ENCODE measurements at places on chromosomes 11 and 22.

DNA sequence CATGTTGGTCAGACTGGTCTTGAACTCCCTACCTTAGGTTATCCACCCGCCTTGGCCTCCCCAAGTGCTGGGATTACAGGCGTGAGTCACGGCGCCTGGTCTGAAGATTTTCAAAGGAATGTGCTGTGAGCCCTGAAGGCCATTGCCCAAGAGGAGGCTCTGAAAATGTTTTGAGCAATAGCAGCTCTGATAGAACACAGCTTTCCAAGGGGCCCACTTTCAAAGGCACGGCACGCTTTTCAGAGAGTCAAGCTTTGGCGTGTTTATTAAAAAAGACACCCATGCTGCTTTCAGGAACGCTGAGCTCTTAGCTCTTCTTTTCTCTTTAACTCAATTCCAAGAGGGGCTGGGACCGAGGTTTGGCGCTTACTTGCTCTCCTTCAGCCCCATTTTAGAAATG is 73.8 kb upstream of the CDON start:
- DNase-seq = no peak

DNA sequence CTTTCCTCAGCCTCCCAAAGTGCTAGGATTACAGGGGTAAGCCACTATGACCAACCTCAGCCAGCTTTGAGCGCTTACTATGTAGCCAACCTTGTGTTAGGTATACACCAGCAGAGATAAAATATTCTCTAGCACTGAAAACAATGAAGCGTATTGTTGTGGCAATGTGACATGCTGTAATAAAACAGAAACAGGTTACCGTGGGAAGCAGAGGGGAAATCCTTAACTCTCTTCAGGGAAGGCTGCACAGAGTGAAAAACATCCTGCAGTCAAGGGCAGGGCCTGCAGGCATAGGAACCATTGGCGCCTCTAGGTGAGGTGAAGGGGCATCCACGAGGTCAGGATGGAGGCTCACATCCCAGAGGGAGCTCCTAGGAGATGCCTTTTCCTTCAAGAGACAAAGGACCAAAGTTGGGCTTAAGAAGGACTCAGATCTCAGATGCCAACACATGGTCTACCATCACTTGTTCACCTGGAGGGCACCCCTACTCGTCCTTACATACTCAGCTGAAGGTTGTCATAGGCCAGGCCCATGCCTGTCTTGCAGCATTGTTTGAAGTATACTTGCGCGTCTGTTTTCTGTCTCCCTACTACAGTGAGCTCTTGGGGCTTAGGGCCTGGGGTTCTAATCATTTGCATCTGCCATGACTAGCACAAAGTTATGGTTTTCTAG is 8.0 kb downstream of the POLD4 start:
- no peak for DNase-seq

DNA sequence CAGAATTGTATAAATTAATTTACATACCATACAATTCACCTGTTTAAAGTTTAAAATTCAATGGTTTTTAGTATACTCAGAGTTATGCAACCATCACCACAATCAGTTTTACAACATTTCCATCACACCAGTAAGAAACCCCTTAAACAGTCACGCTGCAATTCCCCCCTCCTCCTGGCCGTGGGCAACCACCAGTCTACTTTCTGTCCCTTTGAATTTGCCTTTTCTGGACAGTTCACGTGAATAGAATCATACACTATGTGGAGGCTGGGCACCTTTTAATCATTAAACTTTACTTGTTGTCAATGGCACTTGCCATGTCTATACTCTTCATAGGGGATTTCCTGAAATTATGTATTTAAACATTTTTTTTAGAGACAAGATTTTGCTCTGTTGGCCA is 20.1 kb upstream of the SWAP70 start:
- DNase-seq = no peak

- DNase-seq = no peak
Observed at GRCh38 chr22:19705181-19705934, 8.9 kb upstream of the SEPTIN5 start.

DNA sequence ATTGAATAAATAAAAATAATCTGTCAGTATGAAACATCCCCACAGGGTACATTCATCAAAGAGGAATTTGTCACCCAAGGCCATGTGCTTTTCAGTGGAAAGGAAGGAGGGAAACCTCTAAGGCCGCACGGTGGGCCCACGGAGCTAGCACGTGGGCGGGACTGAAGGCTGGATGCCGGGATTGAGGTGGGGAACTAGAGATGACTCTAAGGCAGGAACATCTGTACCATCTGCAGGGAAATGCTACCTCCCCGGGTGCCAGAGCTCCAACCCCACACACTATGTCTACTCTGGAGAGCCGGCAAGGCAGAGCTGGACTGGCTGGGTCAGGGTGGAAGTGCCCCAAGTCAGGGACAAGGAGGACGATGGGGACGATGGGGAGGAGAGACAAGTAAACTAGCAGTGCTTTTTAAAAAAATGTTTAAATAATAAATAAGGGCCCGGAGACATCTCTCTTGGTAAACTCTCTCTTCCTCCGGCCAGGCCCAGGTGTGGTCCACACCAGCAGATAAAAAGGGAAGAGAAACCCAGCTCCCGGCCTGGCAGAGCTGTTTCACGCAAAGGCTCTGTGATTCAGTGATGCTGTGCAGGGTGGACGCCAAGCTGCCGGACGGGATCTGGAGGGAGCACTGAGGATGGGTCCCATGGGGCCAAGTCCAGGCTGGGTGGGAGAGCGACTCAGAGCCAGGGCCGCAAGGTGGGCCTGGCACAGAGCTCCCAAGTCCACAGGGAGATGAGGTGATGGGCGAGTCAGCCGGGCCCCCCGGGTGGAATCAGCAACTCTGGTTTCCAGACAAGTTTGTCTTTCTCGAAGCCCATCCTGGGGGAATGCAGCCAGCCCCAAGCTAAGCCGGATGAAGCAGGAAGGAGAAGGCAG is 5.8 kb downstream of the LIF start:
- DNase-seq = no peak

DNA sequence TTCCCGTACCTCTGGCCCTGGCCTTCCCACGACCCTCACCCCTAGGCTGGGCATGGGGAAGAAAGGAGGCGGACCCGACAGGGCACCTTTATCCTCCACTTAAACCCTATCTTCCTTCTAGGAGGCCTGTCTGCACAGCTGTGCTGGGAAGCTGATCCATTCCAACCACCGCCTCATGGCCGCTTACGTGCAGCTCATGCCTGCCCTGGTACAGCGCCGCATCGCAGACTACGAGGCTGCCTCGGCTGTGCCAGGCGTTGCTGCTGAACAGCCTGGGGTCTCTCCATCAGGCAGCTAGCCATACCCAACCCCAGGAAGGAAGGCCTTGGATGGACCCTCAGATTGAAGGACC is 599 bp downstream of the TIMM10B start:
- DNase-seq = no peak

DNA sequence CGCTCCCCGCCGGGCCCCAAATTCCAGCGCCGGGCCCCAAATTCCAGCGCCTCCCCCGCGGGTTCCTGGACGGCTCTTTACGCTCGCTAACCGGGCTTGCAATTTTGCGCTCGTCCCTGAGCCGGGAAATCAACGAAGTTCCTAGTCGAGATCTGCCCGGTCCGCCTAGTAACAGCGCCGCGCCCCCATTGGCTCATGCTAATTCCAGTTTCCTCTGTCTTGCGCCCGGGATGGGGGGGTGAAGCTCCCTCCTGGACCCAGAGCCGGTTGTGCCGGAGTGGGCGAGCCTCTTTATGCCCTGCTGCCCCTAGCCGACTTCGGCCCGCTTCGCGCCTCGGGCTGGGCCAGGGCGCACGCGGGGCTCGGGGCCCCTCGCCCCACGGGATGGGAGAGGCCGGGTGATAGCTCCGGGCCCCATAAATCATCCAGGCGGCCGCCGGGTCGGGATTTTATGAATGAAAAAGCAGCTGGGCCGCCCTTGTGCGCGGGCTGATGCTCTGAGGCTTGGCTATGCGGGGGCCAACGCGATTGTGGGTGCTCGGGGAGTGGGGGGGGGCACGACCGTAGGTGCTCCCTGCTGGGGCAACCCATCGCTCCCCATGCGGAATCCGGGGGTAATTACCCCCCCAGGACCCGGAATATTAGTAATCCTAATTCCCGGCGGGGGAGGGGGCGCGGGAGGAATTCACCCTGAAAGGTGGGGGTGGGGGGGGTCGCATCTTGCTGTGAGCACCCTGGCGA is 1.8 kb upstream of the CCND1 start:
- peak; percentile 98 for DNase-seq

DNA sequence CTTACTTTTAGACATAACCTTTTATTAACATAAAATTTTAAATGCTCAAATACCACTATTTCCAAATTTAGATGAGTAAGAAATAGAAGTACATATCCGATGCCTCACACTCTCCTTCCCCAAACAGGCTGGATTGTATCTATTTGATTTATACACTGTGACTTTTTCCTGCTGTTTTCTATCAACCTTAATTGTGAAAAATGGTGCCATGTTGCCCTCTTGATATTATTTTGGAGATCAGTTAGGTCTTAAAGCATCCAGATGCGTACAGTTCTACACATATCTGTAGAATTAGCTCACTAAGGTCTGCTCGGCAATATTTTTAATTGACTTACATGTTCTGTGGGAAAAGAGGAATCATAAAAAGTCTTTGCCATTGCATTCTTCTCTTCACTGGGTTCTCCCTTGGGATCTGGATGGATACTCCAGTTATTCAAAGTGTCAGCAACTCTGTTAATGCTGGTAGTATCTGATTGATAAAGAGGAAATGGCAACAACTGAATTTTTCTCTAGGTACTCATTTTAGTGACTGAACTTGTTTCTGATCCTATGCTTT is 27.2 kb downstream of the EIF3M start:
- DNase-seq = no peak

- peak; percentile 30 for DNase-seq
Observed at GRCh38 chr11:8267831-8268529, 4.3 kb upstream of the LMO1 start.

DNA sequence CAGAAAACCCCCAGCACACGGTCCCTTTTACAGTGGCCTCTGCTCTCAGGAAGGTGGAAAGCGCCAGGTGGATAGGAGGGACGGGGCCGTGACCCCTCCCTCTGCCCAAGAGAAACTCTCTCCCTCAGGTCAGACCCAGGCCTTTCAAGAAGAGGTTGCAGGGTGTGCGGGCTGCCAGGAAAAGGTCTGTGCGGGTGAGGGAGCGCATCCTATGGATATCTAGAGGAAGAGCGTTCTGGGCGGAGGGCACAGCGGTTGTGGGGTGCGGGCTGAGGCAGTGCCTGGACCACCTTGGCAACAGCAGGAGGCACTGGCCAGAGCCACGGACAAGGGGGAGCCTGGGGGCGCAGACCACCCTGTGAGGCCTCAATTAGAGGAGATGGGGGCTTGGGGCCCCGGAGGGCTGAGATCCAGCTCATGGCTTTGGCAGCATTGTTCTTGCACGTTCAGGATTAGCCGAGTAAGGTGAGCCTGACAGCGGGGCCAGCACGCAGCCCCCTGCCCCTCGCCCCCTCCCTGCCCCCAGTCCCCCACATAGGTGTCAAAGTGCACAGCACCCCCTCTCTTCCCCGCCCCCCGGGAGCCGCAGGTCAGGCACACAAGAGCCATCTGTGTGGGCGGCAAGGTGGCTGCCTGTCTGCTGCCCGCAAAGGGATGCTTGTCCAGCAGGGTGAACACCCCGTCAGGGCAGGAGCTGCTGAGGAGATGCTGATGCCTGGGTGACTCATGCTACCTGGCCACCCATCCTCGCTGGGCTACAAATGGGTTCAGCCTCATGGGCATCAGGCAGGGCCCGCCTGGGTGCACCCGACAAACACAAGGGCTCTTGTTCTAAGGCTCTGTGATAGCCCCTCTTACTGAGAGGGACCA is 92.8 kb upstream of the KCNQ1OT1 start:
- peak; percentile 3 for DNase-seq

DNA sequence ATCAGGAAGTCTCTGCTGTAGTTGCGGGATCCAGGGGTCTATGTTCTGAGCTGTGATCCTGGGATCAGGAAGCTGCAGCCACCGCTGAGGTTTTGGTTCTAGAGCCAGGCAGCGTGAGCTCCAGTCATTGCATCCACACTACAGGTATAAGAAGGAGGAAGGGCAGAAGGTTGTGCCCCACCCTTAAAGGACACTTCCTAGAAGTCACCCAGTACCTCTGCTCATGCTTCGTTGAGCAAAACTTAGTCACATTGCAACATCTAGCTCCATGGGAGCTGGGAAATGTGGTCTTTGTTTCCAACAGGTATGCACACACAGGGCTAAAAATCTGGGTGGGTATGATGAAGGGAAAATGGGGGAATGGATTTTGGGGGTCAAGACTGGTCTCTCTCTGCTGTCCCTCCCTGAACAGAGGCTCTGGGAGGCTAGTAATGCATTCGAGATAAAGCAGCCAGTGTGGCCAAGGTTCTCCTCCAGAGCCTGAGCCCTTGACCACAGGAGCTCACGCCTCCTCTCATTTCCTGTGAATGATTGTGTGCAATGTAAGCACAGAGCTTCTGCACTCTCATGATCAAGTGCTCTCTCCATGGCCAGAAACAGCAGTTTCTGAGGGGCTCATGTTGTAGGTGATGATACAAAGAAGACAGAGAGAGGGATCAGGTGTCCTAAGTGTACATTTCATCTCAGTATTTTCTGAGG is 86.8 kb upstream of the OR4B1 start:
- no peak for DNase-seq

DNA sequence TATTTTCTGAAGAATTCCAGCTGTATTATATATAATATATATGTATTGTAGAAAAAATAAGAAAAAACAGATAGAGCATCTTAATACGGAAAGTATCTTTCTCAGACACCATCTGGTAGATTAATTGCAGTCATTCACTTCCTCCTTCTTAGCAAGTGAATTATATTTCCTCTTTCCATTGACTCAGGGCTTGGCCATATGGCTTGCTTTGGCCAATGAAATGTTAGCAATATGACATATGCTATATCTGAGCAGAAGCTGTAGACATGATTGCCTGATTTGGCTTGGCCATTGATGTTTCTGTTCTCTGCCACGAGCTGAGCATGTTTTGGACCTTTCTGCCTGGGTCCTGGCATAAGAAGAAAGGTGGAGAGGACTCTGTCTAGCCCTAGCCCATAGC is 34.4 kb upstream of the ZBED5 start:
- DNase-seq = no peak

DNA sequence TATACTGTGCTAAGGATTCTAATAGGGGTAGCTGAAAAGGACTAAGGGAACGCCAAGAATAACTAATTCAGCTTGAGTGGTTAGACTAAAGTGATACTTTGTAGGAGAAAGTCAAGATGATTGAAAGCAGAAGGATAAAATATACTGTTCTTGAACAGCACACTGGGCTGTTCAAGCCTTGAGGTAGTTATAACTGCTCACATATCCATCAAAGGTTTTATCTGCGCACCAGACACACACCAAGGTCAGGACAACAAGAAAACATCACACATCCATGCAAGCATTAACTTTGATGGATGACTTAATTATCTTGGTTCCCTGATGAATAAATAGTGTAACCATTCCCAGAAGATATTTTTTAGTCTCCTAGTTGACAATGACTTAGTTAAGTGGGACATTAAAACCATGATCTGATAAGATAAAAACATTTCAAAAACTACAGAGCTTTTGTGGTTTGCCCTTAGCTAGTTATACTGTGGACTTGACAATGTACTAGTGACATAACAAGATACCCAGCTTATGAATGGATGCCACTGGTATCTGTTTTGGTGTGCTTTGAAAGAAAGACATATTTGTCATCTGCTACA is 728.9 kb downstream of the JRKL start:
- peak; percentile 29 for DNase-seq

- no peak for DNase-seq
Observed at GRCh38 chr11:729492-730074, 17.7 kb upstream of the TALDO1 start.

- DNase-seq = no peak
Observed at GRCh38 chr11:76627606-76628005, 42.9 kb downstream of the LRRC32 start.

GRCh38 chr11:104968355-104968855 is at the start of gene CASP4:
TSS of gene CASP4 (minus strand) at chr11:104968574. CDS start at chr11:104968525, 49 bp downstream.
- no peak for DNase-seq

All from BE2C (cell line).